Mesothelial cell of epicardium (in vitro differentiated cells): ENCODE measurements at places on chromosomes 1 and 21.

- H3K4me3 ChIP-seq, result no peak overlapping the region
- peaks cover 37% of the 10 kb centered on the region for H3K36me3 ChIP-seq
- H3K27ac ChIP-seq, result no peak overlapping the region
- no peak for DNase-seq
These were observed 46.1 kb downstream of the RAVER2 start for GRCh38 chr1:64790832-64791487.

GRCh38 chr1:6116137-6116536, 64.0 kb downstream of the CHD5 start:
- H3K4me1 ChIP-seq, result no peaks in the 10 kb centered on the region
- DNase-seq, result no peak
- no peak overlapping the region for H3K4me3 ChIP-seq
- H3K27me3 ChIP-seq, result peaks cover 14% of the 10 kb centered on the region
- H3K27ac ChIP-seq, result no peak overlapping the region

GRCh38 chr1:93137604-93138292, 42.5 kb downstream of the TMED5 start:
- H3K4me3 ChIP-seq, result no peak overlapping the region
- no peak overlapping the region for H3K27ac ChIP-seq
- no peaks in the 10 kb centered on the region for H3K27me3 ChIP-seq

GRCh38 chr1:225949041-225949440, 8.0 kb upstream of the LEFTY2 start:
- no peak overlapping the region for H3K4me3 ChIP-seq
- no peak for DNase-seq
- no peaks in the 10 kb centered on the region for H3K4me1 ChIP-seq
- H3K27ac ChIP-seq, result no peak overlapping the region
- peaks cover 36% of the 10 kb centered on the region for H3K27me3 ChIP-seq

DNA sequence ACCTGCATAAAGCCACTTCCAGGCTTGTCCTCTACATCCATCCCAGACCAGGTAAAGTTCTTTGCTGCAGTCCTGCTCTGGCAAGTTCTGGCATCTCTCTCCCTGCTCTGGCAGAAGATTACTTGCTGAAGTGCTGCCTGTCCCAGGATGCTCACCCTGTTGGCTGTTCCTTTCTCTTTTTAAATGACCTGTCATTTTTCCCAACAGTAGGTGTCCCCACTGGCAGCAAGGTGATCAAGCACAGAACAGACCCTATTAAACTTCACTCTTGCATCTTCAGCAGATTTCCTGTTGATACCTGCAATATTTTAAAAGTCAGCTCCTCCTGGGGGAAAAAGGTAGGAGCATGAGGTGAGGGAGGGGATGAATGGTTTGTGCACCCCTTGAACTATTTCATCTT, 332.6 kb downstream of the PBX1 start:
- DNase-seq, result no peak
- peaks cover 14% of the 10 kb centered on the region for H3K36me3 ChIP-seq
- no peak overlapping the region for H3K4me3 ChIP-seq
- no peaks in the 10 kb centered on the region for H3K27me3 ChIP-seq
- H3K27ac ChIP-seq, result no peak overlapping the region
- no peaks in the 10 kb centered on the region for H3K4me1 ChIP-seq

GRCh38 chr1:19083081-19083480, 126.6 kb upstream of the IFFO2 start:
- no peak overlapping the region for H3K27ac ChIP-seq
- no peaks in the 10 kb centered on the region for H3K27me3 ChIP-seq
- no peak overlapping the region for H3K4me3 ChIP-seq
- no peaks in the 10 kb centered on the region for H3K4me1 ChIP-seq
- no peak for DNase-seq

DNA sequence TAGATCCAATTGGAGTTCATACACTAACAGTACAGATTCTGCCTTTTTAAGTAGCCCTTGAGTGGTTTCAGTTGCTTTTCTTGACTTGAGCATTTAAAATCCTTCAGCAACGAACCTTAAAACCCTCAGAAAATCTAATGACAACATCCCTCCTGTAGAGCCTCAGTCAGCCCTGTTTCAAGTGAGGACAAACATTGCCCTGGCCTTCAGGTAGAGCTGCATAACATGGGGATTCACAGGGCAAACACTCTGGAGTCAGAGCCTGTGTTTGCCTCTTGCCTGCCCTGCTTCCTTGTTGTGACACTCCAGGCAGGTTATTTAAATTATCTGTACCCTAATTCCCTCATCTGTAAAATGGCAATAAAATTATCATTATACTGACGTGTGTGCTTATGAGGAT, 96.1 kb upstream of the KCNA3 start:
- no peaks in the 10 kb centered on the region for H3K36me3 ChIP-seq
- no peak overlapping the region for H3K27ac ChIP-seq
- H3K27me3 ChIP-seq, result peaks cover 21% of the 10 kb centered on the region

DNA sequence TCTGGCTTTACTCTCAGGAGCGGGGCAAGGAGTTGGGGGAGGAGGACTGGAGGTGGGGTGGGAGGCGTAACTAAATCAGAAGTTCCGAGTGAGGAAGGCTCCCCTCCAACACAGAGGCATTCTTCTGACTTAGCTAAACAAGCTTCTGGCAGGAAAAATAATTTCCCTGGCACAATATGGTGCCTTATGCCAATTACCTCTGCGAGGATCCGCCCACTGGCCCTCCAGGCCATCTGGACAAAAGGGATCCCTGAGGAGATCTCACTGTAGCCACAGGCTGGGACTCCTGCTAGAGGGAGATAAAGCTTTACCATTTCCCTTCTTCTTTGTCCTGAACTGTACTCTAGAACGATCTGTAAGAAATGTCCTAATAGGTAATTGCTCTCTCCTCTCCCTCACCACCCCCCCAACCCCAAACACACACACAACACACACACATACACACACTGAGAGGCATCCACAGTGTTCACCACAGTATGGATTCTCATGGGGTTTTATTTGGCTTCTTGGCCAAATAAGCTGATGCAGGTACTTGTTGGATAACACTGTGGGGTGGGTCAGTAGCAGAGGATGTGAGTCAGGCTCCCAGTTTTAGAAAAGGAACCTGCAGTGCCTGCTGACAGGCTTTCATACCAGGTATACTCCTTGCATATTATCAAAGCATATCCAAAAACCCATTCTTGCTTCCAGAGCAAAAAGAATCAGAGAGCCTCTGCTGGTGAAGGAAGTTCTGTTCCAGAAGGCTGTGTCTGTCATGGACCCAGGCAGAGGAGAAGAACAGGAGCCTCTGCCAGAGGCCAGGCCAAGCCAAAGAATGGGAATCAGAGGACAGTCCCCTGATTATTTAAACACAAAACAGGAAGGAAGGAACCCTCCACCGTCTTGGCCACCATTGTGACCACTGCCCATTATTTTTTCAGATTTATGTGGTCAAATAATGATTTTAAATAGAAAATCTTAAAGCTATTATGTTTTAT, 169.1 kb downstream of the C1orf21 start:
- H3K4me1 ChIP-seq, result peaks cover 15% of the 10 kb centered on the region
- no peaks in the 10 kb centered on the region for H3K27me3 ChIP-seq
- peaks cover 3% of the 10 kb centered on the region for H3K36me3 ChIP-seq
- H3K27ac ChIP-seq, result no peak overlapping the region
- DNase-seq, result no peak

DNA sequence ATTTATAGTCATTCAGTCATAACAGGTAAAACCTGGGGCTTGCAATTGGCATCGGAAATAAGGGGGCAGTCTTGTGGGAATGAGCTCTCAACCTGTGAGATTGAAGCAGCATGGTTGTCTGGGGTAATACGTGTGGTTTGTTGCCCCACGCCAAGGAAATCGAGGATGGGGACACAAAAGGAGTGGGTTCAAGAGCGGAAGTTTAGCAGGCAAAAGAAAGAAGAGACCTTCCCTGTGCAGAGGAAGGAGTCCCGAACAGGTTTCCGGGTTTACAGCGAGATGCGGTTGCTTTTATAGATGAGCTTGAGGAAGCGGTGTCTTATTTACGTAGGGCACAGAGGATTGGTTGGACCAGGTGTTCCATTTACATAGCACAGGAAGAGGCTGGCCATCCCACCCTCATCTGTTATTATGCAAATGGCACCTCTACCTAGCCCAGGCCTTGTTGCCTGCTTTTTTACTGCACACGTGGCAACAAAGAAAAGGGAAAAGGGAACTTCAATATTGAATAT, 37.3 kb downstream of the IFNAR1 start:
- no peak for DNase-seq
- H3K4me1 ChIP-seq, result peaks cover 14% of the 10 kb centered on the region
- peaks cover 2% of the 10 kb centered on the region for H3K36me3 ChIP-seq
- H3K27me3 ChIP-seq, result no peaks in the 10 kb centered on the region
- H3K27ac ChIP-seq, result no peak overlapping the region

DNA sequence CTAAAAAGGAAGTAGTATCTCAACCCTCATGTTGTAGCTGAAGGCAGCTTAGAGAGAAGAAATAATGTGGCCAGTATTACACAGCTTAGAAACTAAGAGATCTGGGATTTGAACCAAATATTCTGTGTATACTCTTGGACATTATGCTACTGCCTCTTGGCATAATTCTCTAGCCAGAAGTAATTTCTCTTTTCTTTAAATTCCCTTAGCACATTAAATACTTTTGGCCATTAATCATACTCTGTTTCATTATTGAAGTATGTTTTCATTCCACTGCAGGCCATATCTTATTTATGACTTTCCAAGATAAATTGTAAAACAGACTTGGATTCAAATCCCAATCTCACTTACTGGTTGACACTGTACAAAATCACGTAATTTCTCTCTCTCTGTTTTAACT, 181.3 kb upstream of the SPAG17 start:
- H3K4me1 ChIP-seq, result no peaks in the 10 kb centered on the region
- H3K36me3 ChIP-seq, result peaks cover 4% of the 10 kb centered on the region
- H3K4me3 ChIP-seq, result no peak overlapping the region
- no peaks in the 10 kb centered on the region for H3K27me3 ChIP-seq
- DNase-seq, result no peak

- no peak overlapping the region for H3K4me3 ChIP-seq
- H3K36me3 ChIP-seq, result peaks cover 3% of the 10 kb centered on the region
- peaks cover 42% of the 10 kb centered on the region for H3K4me1 ChIP-seq
- H3K27me3 ChIP-seq, result no peaks in the 10 kb centered on the region
- no peak for DNase-seq
These were observed 58.7 kb downstream of the XCL2 start for GRCh38 chr1:168485048-168485447.

DNA sequence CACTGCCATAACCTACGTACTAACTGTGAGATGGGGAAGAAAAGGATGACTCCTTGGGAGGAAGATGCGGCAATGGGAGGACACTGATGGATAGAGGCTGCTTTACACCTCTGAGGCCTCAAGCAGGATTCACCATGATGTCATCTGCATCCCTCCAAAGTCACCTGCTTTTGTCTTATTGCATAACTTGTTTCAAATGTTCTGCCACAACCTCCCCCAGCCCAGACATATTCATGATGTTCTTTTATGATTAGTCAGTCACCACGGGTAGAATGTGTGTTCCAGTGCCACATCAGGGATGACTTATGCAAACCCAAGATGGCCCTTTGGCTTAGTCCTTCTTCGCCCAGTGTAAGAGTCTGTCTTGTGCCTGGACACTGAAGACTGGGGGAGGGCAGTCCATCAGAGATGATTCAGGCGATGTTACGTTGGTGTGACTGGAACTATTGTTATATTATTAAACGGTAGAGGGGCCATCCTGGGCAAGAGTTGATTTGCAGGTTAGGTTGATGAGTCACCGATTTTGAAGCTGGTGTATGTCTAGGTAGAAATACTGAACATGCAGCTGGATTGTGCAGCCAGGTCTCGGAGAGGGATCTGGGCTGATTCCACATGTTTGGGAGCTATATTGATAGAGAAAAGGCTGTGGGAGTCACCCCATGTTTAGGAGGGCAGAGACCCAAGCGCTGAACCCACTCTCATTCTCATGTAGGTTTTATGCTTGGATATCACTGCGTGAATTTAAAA, 32.6 kb downstream of the RYR2 start:
- DNase-seq, result no peak
- no peak overlapping the region for H3K27ac ChIP-seq
- H3K27me3 ChIP-seq, result no peaks in the 10 kb centered on the region
- H3K4me3 ChIP-seq, result peak overlapping the region; percentile 45
- no peaks in the 10 kb centered on the region for H3K4me1 ChIP-seq
- H3K36me3 ChIP-seq, result peaks cover 4% of the 10 kb centered on the region

DNA sequence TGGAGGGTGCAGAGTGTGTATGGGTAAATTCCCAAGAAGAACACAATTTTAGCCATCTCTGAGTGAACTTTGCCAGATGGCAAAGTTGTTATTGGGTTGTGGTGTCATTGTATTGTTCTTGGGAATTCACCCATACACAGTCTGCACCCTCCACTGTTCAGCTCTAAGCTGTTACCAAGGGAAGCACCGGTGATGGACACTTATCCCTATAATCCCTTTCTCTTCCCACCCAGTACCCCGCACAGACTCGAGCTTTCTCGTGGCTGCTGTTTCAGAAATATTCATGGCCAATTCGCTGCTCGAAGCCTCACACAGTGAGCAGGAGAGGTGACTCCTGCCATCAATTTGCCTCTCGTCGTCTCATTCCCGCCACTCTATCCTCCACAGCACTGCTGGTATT, 95.7 kb upstream of the PALMD start:
- no peak overlapping the region for H3K4me3 ChIP-seq
- H3K27me3 ChIP-seq, result no peaks in the 10 kb centered on the region
- H3K27ac ChIP-seq, result no peak overlapping the region
- no peaks in the 10 kb centered on the region for H3K36me3 ChIP-seq
- no peak for DNase-seq

GRCh38 chr21:45611939-45612664, 31.4 kb upstream of the PCBP3 start:
- no peaks in the 10 kb centered on the region for H3K36me3 ChIP-seq
- peaks cover 1% of the 10 kb centered on the region for H3K4me1 ChIP-seq
- peaks cover 58% of the 10 kb centered on the region for H3K27me3 ChIP-seq
- DNase-seq, result no peak
- no peak overlapping the region for H3K4me3 ChIP-seq
- no peak overlapping the region for H3K27ac ChIP-seq
